Breast epithelium (tissue), 4 donors: ENCODE measurements at places on chromosomes 4 and X. TPM values are rescaled to one million over a fixed set of nuclear protein-coding genes. Genes with fewer than 3 reads are reported as not detected.

DUSP21 gene
- not detected for total RNA-seq

DNA sequence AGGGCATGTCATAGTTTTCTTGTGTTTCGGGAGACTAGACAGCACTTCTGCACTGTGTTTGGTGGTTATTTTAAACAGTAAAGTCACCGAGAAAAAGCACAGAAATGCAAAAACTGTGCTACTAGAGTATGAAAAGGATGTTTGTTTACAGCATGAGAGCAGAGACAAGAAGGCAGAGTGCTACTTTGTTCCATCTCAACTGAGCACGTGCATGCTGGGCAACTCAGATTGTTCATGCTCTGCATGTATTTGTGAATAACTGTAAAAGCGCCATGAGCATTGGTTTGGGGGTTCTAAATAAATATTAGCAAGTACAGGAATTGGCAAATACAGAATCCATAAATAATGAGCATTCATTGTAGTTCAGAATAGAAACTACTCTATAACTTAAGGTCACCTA is 7.4 kb downstream of the EVC start:
- no peak for DNase-seq

- DNase-seq = no peak
These were observed 176.2 kb upstream of the RBPJ start for GRCh38 chr4:26144526-26145155.

NRK gene
- total RNA-seq = 2.6 TPM

DNA sequence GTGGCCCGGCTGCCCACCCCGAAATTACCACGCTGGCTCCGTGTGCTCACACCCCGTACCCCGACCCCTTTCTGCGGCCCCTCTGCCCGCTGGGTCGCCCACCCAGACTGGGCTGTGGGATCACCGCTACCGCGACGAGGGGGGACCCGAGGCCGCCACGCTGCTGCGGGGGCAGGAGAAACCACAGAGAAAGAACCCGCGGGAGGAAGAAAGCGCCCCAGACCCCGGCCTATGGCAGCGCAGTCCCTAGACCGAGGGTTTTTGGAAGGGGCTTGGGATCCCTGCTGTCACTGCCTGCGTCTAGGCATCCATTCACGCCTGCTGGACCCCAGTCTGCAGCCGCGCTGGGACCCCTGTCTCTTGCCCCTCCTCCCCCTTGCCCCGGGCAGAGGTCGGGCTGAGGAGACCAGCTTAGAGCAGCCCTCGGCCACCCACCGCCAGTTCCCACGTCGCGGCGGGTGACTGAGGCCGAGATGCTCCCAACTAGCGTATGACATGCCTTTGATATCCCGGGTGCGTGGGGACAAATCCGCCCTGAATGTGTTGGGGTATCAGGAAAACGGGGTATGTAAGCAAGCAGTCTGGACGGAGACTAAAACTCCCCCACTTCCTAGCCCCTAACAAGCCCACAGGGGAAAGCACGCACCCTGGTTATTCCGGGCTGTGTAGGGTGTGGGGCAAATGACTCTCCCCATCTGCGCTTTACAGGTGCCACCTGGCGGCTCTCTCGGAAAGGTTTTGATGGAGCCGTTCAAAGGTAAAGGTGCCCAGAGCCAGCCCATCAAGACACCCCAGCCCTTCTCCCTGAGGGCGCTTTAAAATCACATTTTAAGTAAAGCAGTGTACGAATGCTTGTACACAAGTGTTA is 862 bp upstream of the INPP4B start:
- DNase-seq = peak; percentile 32

TAB3 gene
- total RNA-seq = 27.2 TPM

DNA sequence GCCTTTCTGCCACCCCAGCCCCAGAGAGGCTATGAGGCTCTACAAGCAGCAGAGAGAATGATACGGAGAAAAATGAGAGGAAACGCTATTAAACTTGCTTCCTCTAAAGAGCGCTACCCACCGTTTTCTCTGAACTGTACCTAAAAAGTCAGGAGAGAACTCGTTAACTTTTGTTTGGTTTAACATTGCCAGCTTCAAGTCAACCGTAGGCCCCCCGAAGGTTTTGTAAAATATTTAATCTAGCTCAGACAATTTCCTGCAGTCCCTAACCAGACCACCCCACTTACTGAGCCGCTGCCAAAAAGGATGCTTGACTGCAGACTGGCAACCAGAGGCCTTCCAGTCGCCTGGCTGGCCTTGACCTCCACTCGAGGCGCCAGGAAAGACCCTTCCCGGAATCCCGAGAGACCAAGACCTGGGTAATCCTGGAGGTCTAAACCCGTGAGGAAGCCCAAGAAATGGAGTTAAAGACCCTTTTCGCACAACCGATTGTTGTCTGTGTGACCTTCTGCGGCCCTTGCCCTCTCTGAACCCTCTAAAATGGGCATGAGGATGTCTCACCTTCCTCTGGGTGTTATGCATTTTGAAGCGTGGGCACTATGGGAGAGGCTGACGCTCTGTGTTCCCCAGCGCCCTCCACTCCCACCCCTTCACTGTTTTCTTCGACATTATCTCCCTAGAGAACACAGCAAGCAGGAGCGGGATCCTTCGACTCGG is 86.3 kb downstream of the BCOR start:
- DNase-seq = no peak

DNA sequence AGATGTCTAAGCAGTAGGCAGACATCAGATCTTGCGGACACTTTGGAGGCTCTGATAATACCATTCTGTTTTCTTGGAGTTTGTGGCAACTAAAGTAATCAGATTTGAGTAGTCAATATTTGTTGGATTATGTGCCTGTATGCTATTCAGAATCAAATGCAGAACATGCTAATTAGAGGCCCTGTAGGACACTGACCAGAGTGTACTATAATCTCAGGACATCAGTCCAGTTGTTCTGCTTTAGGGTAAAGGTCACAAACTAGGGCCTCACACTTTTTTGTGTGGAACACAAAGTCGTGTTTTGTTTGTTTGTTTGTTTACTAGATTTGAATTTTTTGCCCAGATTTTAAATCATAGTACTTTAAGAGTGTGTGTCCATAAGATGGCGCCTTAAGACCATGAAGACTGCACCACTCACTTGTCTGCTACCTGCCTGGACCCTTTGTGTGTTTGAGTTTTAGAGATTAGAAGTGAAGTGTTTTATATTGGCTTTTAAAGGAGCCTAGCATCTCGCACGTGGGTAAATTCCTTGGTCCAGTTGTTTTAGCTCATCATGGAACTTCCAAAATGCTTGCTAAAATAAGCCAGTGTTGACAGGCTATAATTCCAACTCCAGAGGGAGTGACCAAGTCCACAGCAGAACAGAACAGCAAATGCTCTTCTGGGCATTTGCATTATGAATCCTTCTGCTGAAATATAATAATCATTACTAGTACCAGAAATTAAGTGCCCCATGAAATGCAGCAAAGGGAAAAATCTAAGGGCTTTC is 34.7 kb downstream of the IL13RA1 start:
- no peak for DNase-seq

DNA sequence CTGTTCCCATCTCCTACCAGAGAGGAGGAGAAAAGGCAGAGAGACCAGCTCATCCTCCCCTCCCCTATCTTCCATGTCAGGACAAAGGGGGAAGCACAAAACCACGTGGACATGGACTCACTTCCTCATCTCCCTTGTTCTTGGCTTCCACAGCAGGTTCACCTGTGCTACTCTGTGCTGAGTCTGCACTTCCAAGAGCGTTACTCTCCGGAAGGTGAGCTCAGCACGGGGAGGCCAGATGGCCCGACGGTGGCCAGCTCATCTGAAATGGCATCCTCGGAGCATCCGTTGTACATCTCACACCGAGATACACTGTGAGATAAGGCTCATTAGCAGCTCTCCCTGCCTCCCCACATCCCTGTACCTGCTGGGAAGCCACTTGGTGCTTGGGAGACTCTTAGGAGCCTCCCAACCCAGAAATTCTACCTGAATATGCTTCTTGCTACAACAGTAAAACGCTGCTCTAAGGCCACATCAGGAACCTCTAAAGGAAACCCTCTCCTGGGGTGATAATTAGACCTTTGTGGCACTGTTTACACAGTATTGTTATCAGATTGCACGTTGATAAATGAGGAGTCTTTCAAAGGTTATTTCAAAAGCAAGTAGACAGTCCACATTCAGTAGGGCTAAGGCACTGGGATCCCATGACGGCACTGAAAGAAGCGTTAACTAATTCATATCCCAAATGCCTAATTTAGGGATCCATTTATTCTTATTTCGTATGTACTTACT is 19.4 kb downstream of the LGI2 start:
- no peak for DNase-seq

ETDA gene
- not detected for total RNA-seq

DNA sequence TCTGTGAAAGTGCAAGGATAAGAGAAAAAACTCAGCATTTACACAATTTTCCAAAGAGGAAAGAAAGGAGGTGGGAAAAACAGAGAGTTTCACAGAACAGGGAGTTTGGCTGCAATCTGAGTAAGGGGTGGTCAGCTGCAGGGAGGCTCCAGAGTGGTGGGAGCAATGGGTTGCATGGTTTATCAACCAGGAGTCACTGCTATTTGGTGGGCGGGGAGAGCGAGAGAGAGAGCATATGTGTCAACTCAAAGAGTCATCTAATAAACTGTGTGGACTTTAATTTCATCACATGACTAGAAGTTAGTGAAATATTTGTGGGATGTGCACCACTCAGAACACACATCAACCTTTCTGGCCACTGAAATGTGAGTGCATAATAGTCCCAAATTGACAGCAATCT is 94.6 kb downstream of the FAM13A start:
- no peak for DNase-seq

ARHGEF6 gene
- 43.6 TPM for total RNA-seq
